NCI-H2081 treated with DMSO at 0.1 percent for 48 hours (cell line): ENCODE measurements at places on chromosomes 12 and 14.

GRCh38 chr14:76292561-76292960, 83.4 kb upstream of the ESRRB start:
- DNase-seq = no peak

GRCh38 chr14:75458305-75458704, 30.5 kb downstream of the JDP2 start:
- no peak for DNase-seq

GRCh38 chr12:18750085-18750484, 12.2 kb downstream of the CAPZA3 start:
- no peak for DNase-seq

DNA sequence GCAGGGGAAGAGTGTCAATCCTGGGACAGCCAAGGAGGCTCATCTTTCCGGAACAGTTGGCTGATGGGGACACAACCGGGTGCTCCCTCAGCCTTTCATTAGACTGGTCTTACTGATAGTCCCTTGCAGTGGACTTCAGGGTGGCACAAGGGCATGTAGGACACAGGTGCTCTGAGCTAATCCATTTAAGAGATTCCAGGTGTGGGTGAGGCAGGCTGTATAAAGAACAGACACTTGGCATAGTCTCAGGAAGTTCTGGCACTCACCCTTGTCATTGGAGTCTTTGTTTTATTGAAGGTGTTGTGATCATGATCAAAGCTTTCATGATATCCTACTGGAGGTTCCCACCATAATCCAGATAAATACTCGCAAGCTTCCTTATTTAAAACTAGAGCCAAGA, 341.6 kb downstream of the EMP1 start:
- no peak for DNase-seq

DNA sequence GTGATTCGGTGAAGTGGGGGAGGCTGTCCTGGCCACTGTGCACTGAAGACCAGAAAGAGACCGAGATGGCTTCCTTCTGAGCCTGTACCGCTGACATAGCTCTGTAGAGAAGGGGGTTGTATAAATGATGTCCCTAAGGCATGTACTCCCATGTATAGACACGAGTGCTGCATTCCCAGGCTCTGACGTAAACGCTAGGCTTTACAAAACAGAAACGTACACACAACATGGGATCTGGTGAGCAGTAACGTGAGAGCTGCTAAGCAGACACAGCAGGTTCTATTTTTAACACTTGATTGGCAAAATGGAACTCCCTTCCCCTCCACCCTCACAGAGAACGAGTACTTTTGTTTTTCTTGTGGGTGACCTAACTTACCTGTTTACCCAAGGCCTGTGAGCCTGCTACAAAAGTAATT, 35.9 kb downstream of the ACADS start:
- DNase-seq = no peak
